Heart left ventricle (tissue), 16 donors: ENCODE measurements at places on chromosomes 12 and 14.

- DNase-seq = no peak
Measured at GRCh38 chr14:104804481-104805325, 3.8 kb downstream of the ZBTB42 start.

- no peak for DNase-seq
Measured at GRCh38 chr12:65466911-65467310, 188.4 kb downstream of the MSRB3 start.

- DNase-seq = no peak
Measured at GRCh38 chr14:48914921-48915320, 671.3 kb downstream of the RPS29 start.

DNA sequence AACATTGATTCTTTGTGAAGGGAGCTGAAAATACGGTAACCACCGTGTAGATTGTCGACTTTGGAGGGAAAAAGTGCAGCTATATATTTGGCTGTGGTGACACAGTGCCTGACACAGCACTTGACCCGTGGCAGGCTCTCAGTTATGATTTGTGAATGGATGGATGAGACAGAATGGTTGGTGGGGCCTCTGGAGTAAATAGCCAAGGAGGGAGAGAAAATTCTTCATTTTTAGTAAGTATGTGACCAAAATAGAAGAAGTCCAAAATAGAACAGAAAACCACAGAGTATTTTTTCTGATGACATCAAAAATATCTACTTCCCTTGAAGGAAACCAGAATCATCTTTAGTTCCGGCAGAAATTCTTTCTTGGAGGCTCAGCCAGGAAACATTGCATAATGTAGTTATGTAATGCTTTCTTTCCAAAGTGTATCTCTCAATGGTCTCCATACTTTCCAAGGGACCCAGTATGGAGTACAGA is 82.0 kb upstream of the WSCD2 start:
- DNase-seq = no peak

DNA sequence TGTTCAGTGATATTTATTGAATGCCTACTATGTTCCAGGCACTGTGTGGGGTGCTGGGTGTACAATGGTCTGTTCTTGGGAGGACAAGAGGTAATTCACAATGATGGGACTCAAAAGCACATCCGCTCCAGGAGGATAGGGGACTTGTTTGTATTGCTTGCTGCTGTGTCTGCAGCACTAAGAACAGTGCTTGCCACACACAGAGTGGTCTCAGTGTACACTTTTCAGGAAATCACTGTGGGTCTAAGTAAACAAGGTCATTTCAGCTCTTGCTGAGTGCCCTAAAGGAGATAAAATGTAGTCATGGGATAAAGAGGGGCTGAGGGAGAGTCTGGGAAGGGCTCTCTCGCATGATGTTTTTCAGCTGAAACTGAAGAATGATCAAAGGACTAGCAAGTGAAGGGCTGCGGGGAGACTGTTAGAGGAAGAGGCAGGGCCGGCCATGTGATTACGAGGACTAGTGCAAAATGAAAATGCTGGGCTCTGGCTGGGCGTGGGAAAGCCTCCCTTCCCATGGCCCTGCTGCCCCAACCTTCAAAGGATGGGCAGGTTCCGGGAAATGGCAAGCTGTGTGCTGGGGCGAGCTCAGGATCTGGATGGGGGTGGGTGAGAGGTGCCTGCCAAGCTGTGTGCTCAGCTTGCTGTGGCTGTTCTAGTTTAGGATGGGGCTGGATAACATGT is 39.1 kb downstream of the ADCK1 start:
- no peak for DNase-seq

GRCh38 chr12:103809154-103809553 is 31.9 kb downstream of the NT5DC3 start:
- DNase-seq = no peak

GRCh38 chr12:54423816-54424150 is 4.7 kb upstream of the ITGA5 start:
- no peak for DNase-seq
